NCI-H69 (cell line): ENCODE measurements at places on chromosomes 16 and 17.

GRCh38 chr17:16037636-16038035 lies 38.0 kb downstream of the TTC19 start:
- no peak for DNase-seq

DNA sequence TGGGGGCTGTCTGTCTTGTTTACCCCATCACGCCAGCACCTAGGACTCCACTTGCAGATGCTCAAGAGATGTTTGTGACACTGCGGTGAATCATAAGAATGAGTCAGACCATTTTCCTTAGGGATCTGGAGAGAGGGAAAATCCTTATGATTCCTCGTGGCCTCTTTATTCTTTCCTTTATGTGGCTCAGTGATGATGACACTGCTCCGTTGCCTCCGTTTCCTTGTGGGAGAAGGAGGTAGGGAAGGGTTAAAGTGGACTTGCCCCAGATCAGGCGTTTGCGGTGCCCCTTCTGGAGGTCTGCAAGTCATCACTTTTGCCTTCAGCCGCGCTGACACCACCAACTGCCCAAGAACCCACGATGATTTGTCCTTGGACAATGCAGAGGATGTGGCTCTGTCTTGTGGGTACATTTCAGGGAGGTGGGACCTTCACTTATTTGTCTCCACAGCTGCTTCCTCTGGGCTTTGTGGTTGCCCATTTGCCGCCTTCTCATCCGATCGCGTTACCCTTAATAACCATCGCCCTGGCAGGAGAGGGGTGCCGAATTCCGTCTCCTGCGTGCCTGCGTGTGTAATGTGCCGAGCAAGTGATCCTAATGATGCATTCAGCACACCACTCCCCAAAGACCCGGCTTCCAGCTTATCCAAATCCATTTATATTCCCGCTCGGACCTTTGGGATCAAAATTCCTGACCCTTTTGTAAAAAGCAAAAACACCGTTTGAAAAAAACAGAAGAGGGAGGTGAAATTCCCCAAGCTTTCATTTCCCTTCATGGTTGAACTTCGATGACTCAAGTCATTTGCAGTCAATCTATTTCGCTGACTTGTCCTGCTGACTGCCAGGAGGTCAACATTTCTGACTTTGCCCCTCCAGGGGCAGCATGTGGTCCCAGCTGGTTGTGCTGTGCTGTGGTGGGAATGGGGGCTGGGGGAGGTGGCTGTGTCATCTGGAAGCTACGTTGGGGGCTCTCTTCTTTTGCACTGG lies 87.2 kb upstream of the IRX3 start:
- no peak for DNase-seq

DNA sequence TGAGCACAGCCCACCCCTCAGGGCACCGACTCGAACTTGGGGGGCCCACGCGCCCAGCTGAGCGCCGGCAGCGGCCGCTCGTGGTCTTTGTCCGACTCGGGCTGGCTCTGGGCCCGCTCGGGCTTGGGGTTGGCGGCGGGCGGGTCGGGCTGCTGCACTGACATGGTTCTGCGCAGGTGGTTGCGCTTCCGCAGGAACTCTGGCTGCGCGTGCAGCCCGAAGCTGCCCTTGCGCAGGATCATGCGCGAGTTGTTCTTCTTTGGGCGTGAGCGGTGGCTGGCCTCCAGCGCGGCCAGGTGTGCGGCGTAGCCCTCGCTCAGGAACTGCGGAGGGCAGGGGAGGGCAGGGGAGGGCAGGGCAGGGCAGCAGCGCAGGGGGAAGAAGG lies 11.1 kb downstream of the PIMREG start:
- DNase-seq = peak; percentile 81

GRCh38 chr17:41615454-41615853 lies 2.9 kb upstream of the KRT16 start:
- DNase-seq = peak; percentile 85

GRCh38 chr17:38877130-38877851 lies 7.4 kb downstream of the LASP1 start:
- DNase-seq = peak; percentile 60

DNA sequence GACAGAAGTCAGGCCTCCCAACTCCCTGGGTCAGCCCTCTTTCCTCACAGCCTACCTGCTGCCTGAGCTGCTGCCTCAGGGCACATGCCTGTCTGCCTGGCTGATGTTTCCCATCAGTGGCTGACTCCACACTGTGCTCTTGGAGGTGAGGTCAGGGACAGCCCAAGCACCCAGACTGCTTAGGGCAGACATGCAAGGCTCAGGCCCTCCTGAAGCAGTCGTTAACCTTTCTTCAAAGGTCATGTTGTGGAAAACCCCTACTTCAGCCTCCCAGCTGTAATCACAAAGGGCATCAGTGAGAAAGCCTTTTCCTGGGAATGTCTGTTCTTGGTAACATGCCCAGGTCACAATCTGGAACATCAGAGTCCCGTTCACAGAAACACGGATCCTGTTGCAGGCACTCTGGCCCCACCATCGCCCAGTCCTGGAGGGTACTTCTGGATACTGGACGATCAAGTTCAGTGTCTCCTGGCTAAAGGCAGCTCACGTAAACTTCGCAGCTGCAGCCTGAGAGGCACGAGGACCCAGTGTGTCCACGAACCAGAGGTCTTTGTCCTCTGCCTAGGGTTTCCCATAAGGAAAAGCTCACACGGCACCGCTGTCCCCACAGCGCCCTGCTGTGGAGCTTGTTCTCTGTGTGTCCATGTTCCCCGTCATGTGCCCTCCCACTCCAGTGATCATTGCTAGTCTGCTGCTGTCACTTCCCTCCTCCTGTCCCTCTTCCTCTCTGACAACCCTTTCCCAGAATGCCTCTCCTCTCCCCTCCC lies 54.9 kb downstream of the GNAO1 start:
- peak; percentile 83 for DNase-seq

- DNase-seq = no peak
These were observed 9.0 kb downstream of the C16orf54 start for GRCh38 chr16:29736764-29737163.
